Lung (tissue), 17 donors: ENCODE measurements at places on chromosomes 5 and 9. TPM values are rescaled to one million over a fixed set of nuclear protein-coding genes. Genes with fewer than 3 reads are reported as not detected.

- peak; percentile 26 for DNase-seq
Observed at GRCh38 chr5:180623411-180623834, 26.0 kb downstream of the FLT4 start.

DNA sequence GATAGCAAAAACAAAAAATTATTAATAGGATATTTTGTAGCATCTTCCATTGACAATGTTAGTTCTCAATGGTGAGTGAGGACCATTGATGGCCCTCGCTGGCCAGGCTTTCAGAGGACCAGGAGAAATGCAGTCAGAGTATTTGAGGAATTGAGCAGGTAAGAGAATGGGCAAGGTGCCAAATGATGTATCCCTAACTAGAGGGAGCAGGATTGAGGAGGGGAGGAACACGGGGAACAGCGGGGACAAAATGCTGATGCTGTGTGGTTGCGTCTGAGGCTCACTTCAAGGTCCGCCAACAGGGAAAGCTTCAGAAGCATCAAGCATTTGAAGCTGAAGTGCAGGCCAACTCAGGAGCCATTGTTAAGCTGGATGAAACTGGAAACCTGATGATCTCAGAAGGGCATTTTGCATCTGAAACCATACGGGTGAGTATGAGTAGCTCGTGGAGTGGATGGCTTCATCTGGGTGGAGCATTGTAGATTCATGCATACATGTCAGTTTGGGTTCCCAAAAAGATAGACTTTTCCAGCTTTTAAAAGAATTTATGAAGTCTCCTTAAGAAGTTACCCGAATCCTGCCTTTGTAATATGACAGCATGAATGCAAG is 16.2 kb downstream of the SPTAN1 start:
- DNase-seq: no peak

- DNase-seq: no peak
Observed at GRCh38 chr5:98050583-98050982, 722.9 kb upstream of the RGMB start.

GRCh38 chr9:92324889-92325268 is 271 bp downstream of the NOL8 start:
- DNase-seq: no peak

- no peak for DNase-seq
Observed at GRCh38 chr5:91607675-91608074, 224.6 kb upstream of the ARRDC3 start.

GRCh38 chr5:91591076-91591475 is 208.0 kb upstream of the ARRDC3 start:
- DNase-seq: no peak

DNA sequence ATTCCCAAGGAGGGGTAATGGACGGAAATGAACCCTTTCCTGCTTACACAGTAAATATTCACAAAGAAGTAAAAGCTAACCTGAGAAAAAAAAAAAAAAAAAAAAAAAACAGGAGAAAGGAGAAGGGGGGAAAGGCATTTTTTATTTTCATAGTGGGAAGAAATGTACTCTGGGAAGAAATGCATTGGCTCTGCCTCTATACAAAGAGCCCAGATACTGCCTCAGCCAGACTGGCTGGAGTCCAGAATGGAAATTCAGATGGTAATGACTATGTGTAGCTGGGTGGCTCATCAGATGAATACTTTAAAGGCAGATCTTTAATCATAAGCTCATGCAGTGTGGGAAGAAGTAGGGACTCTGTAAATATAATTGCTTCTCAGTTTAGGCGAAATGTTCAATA is 124.9 kb upstream of the ZNF608 start:
- peak; percentile 82 for DNase-seq

DNA sequence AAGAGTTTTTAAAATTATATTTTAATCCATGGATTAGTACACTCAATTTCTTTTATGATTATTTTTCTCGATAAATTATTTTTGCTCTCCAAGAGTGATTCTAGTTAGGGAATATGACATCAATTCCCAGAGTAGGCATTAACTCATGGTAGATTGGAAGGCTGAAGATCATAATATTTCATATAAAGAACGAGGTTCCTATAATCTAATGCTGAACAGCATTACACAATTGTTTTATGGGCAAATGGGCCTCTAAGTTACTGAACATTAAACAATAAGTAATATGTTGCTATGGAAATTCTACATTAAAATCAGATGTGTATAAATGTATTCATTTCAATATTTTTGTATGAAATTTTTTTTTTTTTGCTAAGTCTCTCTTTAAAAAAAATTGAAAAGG is 140.3 kb downstream of the ZNF608 start:
- no peak for DNase-seq

DNA sequence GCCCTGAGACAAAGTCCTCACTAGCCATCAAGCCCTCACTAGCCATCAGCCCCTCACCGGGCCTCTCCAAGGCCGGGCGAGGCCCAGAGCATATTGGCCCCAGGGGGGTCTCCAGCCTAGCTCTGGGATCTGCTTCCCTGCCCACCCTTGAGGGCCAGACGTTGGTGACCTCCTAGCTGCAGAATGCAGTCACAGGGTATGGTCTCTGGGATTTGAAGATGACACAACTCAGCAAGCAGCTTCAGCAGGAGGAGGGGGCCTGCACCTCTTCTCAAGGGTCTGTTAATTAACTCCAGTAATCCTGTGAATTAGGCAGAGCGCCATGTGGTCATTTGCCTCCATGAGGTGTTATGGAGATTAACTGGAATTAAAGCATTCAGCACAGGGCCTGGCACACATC is 116.9 kb upstream of the SPOCK1 start:
- no peak for DNase-seq

DNA sequence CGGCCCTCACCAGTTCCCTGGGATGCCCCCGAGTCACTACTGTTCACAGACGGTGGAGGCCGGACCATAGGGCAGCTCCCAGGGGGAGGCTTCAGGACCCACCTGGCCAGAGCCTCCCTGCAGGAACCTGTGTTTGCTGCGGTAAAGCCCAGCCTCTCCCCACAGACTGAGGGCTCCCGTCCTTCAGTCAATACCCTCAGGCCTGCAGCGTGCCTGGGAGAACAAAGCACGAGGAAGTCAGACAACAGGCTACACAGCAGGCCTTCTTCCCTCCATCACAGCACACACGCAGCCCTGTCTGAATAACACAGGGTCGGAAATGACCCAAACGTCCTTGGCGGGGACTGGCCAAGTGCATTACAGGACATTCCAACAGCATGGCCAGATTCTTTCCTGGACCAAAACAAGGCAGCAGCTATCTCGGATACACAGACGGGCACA is 34.4 kb downstream of the COL23A1 start:
- DNase-seq: no peak

The GKAP1 gene
- total RNA-seq: 12.6 TPM

The PDZD2 gene
- 33.5 TPM for total RNA-seq

The ANKRD31 gene
- 0.51 TPM for total RNA-seq
